Activated T-helper 1 cell treated with anti-CD3 and anti-CD28 coated beads, Interleukin-2, amount 50 U/mL, for 16 hours (primary cell): ENCODE measurements at places on chromosomes 3 and 15.

DNA sequence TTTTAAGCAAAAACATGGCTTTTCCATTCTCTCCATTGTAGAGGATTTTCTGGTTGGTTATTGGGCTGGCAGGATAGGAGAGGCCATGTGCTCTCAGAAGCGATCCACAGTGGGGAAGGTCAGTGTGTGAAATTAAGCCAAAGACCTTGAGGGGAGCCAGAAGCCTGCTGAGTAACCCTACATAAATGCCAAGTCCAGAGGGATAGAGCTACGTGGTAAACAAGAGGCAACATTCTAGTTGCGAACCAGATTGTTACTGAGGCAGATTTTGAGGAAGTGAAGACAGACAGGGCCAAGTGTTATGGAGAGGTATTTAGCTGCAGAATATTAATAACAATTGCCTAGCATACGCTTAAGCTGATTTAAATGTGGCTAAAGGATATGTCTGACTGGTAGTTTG is 592.8 kb upstream of the GBE1 start:
- DNase-seq, result no peak

DNA sequence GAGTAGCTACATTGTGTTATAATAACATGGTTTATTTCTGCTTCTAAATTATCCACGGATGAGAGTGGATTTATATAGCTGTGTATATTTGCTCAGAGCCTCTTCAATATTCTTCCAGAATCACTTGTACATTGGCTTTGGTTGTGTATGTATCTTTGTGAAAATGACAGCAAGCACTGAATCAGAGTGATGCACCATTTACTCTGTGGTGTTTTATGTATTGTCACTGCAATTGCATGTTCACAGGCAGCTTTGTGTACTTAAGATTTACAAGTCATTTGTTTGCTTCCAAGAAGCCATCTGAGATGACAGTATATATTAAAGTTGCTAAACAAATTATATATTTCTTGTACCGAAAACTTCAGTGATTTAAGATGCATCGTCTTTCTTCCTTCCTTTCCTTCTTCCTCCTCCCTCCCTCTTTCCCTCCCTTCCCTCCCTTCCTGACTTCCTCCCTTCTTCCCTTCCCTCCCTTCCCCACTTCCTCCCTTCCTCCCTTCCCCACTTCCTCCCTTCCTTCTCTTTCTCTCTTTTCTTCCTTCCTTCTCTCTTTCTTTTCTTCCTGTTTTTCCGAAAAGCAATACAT is 362.3 kb upstream of the GOLIM4 start:
- DNase-seq, result no peak

DNA sequence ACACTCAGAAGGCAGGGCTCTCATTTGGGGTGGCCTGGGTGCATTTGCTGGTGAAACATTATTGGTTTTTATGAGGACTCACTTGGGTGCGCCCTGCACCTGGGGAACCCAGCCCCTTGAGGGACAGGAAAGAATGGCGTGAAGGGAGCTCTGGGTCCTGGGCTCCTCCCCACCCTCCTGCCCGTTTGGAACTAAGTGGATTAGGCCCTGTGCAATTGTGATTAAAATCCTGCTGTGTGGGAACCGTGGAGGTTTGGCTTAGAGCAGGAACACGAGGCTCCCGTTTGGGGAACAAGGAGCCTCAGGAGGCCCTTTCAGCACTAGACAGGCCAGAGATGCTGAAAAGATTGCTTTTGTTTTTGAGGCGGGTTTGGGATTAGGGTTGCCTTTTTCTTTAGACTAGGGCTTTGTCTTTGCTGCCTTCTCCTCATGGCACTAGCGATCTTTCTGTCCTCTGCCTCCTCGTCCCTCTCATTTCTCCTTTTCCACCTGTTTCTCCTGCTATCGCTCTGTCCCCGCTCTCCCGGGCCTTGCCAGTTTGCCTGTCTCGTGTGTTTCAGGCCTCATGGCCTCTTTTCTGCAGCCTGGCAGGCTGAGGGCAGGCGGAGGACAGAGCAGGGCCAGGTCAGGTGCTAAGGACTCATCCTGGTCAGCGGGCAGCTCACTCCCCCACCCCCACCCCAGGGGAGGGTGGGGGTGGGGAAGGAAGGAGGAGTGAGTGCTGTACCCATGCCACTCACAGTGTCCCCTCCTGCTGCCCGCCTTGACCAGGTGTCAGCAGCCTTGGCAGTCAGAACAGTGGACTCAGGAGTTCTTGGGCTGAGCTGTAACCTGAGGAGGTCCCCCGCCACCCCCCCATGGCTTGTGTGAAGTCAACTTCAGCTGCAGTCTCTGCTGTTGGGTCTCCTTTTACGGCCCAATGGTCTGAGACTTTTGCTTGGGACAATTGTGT is 8.6 kb downstream of the MAPKAPK3 start:
- DNase-seq, result no peak

GRCh38 chr15:42363942-42364341 is 4.6 kb downstream of the CAPN3 start:
- no peak for DNase-seq

- no peak for DNase-seq
These were observed 37.1 kb downstream of the RAB11A start for GRCh38 chr15:65906396-65906795.

GRCh38 chr3:69591164-69591736 is 148.0 kb upstream of the MITF start:
- no peak for DNase-seq

DNA sequence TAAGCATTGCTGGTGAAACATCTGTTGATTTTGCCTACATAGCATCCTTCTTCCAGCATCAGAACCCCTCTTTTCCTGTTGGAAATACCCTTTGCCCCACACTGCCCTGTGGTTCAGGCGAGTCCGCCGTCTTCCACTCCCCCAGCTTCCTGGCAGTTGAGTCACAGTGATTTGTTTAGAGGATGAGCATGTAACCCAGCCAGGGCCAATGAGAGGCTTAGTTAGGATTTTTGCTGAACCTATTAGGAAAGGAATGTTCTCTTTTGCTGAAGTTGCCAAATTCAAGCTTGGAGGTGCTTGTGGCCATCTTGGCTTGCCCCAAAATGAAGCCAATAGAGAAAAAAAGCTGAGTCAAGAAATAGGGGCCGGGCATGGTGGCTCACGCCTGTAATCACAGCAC is 19.0 kb upstream of the MEX3B start:
- DNase-seq, result no peak

DNA sequence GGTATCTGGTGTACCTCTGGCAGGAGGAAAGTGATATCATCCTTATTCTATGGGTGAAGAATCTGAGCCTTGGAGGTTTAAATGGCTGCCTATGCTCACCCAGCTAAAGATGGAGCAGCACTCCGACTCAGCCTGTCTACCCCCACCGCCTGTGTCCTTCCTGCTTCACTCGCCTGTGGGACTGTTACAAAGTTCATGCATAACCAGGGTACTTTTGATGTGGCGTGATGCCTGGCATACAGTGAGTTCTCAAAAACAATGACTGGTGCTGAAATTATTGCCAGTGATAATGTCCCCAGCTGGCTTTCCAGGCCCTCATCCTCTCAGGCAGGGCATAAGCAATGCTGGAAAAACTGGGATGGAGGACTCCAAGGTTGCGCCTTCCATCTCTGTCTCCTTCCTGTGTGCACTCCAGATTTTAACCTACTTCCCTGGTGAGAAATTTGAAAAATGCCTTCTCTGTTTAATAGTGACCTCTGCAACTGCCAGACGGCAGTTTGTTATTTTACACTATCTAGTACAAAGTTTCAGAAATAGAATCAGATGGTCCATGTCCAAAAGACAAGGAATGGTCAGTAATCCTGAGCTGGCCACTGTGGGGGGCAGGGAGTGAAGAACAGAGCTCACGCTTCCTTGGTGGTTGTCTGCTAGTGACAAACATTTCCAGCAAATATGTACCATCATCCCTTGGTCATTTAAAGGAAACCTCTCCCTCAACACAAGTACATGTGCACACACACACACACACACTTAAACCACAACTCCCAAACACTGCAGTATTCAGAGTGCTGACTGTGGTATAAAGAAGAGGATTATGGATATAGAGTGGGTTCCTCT is 86.5 kb upstream of the NMNAT3 start:
- DNase-seq, result no peak

DNA sequence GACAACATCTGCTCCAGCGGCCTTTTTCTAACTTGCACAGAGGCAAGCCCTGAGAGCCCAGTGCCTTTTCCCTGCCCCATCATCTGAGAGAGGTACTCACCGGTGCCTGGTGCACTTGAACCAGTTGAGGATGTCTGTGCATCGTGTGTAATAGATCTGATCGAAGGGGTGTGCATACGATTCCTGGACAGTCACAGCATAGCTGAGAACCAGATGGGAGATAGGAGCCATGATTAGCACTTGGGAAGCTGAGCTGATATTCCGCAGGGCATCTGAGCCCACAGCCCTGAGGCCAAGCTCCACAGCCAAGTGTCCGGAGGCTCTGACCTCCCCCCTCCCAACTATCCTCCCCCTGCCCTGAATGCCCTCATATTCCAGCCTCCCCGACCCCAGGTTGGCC is 129.8 kb downstream of the MEGF11 start:
- DNase-seq, result no peak

DNA sequence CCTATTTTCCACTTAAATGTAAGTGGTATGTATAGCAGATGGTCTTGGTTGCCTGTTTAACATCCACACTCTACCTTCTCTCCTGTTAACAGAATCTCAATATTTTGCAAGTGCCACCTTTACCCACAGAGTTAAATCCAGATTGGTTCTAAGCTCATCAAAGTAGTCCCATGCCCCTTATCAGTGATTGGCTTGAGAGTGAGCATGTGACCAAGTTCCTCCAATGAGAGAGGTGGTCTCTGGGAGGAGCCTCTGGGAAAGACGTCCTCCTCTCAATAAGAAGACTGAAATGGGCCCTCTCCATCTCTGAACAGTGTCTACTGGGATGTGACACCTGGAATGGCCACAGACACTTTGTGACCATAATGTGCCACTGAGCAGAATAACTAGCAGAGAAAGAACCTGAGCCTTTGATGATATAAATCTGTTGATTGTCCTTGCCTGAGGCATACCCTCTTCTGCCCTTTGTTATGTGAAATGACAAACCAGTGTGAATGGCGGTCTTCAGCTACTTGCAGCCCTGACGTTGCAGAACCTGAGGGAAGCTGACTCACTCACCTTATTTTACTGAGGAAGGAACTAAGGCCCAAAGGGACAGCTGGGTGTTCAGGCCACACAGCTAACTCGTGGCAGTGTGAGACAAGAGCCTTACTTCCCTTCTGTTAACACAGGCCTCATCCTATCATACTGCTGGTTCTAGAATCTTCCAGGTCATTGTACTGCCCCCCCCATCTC is 42.4 kb upstream of the LARS2 start:
- DNase-seq, result no peak

GRCh38 chr3:32856355-32856889 is 38.6 kb downstream of the TRIM71 start:
- DNase-seq, result no peak

- no peak for DNase-seq
These were observed 207.2 kb downstream of the RYR3 start for GRCh38 chr15:33517944-33518343.

DNA sequence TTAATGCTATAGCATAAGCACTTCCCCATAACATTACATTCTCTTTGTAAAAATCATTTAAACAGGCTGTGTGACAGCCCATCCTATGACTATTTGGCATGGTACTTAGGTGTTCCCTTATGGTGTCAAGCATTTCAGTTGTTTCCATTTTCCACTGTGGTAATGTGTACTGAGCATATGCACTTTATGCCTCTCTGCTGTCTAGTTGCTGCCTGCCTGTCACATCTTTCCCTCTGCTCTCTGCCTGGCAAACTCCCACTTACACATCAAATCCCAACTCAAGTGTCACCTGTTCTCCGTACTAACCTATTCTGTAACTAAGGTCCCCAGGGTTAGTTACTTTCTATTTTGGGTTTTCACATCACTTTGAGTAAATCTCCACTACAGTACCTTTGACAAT is 84.4 kb upstream of the STRIT1 start:
- DNase-seq, result no peak

DNA sequence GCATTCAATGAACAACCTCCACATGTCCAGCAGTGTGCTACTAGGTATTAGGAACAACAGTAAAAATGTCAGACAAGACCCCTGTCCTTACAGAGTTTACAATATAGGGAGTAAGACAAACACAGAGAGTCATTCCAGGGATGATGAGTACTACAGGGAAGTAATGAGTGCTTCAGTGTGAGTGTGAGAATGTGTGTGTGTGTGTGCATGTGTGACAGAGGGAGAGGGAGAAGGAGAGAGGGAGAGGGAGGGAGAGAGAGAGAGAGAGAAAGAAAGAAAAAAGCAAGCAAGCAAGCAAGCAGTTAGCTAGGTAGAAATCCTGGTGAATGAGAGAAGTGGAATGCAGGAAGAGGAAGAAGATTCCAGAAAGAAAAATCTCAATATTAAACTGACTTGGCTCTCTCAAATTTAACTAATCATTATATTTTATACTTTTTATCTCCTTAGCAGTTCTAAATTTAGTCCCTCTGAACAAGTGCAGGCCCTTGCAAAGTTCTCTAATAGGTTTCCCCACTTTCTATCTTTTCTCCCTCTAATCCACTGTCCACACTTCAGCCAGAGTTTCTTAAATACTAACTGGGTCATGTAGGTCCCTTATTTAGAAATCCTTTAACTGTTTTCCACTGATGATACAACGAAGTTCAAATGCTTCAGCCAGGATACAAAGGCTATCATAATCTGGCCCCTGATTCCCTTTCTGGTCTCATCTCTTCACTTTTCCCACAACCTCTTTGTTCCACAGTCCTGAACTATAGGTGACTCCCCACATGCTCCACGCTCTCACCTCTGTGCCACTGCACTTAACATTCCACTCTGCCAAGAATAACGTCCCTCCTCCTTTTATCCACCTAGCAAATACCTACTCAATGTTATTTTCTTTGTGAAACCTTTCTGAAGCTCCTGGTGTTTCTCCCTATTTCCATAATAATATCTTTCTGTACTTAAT is 10.3 kb downstream of the DCBLD2 start:
- DNase-seq, result no peak

GRCh38 chr3:29771602-29772001 is 490.7 kb downstream of the RBMS3 start:
- DNase-seq, result no peak

DNA sequence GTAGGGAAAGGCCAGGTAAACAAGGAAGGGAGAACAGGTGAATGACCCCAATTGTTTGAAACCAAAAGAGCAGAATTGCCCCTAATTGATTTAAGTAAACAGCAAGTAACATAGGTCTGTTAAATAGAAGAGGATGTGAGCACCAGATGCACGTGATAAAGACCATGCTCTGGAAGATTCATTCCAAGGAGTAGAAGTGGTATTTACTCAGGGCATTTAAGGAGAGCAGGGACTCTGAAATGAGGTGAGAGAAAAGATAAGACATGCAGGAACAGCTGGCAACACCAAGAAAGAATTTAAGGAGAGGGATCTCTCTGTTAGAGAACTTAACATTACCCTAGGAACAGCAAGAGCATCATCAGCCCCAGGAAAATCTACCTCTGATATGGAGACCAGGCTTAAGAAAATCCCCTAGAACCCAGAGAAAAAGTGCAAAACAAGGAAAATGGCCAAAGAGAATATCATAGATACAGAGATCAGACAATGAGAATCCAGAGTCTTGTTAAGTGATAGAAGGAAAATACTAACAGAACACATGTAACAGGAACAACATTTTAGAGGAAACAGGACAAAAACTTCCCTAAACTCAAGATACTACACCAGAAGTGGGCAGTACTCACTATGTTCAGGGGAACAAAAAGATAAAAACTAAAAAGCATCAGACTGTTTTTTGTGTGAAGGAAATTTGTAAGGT is 6.4 kb downstream of the NUDT16 start:
- no peak for DNase-seq
